Thoracic aorta endothelial cell (primary cell): ENCODE measurements at places on chromosomes 1 and 21. TPM values are rescaled to one million over a fixed set of nuclear protein-coding genes. Genes with fewer than 3 reads are reported as not detected.

FAM72B gene
- 6.4 and 9.4 TPM in 2 replicates for total RNA-seq

TMEM61 gene
- not detected in 2 replicates for total RNA-seq

DISP3 gene
- total RNA-seq, result 0.07 and 0.13 TPM in 2 replicates

ZBTB8A gene
- total RNA-seq, result 7.1 and 8.5 TPM in 2 replicates

SERTAD4 gene
- 2.7 and 4.7 TPM in 2 replicates for total RNA-seq

C1orf115 gene
- 23.3 and 25.0 TPM in 2 replicates for total RNA-seq

C2CD4D gene
- total RNA-seq, result 0.07 TPM in 1 of 2 replicates, not detected in the other

PDPN gene
- total RNA-seq, result not detected in 2 replicates

CLCA1 gene
- not detected in 2 replicates for total RNA-seq
